ENCODE measurements at places on chromosomes 2 and 18.

- DNase-seq: no peak
These were observed 46.1 kb downstream of the SDC1 start for GRCh38 chr2:20178666-20179465.

DNA sequence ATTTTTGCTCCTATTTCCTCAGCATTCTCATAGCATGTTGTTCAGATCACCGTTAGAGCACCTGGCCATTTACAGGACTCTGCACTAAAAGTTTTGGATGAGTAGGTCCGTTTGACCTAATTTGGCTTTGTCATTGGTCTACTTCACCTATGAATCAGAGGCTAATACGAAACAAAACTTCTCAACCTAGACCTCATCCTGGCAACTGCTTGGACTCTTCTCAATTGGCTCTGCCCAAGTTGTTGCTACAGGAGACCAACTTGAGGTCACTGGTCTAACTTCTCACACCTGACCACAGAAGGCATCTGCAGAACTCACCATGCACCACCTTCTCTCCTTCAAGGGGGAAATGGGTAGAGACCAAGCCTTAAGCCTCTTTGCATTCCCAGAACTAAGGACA, 663.7 kb downstream of the PLCL1 start:
- no peak for DNase-seq

DNA sequence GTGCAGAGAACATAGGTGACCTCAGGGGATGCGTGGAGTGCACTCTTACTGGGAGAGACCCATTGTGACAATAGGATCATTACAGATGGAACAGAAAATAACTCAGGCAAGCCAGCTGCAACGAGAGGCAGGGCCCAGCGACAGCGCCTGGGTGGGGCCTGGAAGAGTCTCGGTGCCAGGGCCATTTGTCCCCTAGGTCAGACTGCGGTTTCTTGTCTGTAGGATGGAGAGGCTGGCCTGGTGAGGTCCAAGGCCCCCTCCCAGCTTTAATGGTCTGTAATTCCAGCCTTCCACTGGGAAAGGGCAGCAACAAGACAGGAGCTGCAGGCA, 208.6 kb upstream of the APCDD1 start:
- DNase-seq: no peak

- DNase-seq: peak; percentile 3
These were observed 215.5 kb upstream of the CYRIA start for GRCh38 chr2:16881122-16881521.

- DNase-seq: peak; percentile 55
These were observed 86.0 kb downstream of the OSBPL6 start for GRCh38 chr2:178280244-178280852.

Measured in fibroblast of skin of abdomen (primary cell).